ENCODE measurements at places on chromosomes 3 and 15.

- DNase-seq = no peak
These were observed 70.5 kb upstream of the PPIB start for GRCh38 chr15:64233299-64233698.

GRCh38 chr3:14137445-14137844 lies 12.6 kb downstream of the TMEM43 start:
- no peak for DNase-seq

DNA sequence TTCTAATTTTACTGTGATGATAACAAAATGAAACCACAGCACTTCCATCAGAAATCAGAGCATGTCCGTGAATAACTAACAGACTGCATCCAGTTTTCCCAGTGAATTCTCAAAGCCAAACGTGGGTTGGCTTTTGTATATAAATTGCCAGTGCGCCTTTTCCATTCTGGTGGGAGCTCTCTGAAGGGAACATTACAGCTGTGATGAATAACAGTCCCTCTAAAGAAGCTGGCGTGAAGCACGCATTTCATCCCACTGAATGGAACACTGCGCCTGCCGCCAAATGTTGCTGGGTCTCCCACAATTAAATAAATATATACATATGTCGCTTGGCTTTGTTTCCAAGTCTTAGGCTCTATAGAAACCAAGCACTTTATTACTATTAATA lies 113.0 kb upstream of the PFN2 start:
- no peak for DNase-seq

DNA sequence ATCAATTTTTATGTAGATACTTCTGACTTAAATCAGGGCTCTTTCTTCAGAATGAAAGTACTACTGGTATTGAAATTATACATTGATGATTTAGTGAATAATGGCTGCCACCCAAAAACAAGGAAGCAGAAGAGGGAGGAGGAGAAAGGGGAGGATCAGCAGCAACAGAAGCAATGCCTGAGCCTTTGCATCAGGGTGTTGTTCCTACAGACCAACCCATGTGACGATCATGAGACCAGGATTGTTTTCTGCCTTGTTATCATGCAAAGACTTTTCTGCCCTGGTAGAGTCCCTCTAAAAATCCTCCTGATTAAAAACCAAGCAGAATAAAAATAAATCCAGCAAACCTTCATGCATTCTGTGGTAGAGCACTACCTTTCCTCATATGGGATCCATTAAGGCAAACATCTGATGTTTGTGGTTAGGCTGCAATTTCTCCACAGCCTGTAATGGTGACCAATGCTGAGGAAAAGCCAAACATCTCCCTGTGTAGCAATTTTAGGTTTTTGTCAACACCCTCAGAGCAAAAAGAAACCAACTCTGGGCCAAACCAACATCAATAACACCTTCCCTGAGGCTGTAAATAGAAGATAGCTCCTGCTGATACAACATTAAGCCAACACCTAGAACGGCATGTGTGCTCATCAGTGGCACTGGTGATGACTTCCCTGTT lies 191.7 kb downstream of the ATP8B4 start:
- peak; percentile 48 for DNase-seq

- DNase-seq = peak; percentile 48
These were observed 37.9 kb downstream of the CPA3 start for GRCh38 chr3:148903022-148903442.
